ENCODE measurements at places on chromosomes 12 and 14.

GRCh38 chr12:11943919-11944700, 126.6 kb upstream of the BCL2L14 start:
- no peak for DNase-seq

DNA sequence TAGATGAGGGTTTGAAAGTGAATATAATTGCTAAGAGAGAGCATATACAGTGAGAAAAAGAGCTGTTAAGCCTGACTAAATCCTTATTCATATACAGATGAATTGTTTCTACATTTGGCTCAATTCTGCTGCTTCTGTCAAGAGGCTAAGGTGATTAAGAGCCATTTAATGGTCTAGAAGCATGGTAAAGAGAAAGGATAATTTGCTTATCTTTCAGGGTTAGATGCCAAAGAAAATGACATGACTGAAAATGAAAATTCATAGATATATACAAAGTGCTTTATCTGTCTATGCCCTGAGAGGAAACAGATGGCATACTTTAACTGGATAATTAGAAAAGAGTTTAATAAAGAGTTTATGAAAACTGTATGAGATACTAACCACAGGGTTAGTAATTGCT, 834.9 kb downstream of the SLC6A15 start:
- no peak for DNase-seq

- DNase-seq = no peak
These were observed 7.2 kb downstream of the ANKS1B start for GRCh38 chr12:99977550-99977949.

DNA sequence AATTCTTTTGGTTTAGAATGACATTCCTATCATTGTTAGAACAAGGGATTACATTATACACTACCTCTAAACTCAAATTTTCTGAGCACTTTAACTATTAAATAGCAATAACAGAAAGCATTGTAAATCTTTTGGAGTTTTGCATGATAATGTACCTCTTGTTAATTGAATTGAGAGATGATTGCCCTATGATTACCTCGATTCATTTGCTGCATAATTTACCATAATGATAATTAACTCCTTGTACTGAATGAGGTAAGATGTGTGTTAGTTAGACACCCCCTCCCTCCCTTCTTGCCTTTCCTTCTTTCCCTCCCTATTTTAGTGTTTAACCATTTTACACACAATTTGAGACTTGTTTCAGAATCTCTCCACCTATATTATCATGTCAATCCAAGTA, 469.2 kb downstream of the DIO2 start:
- DNase-seq = no peak

DNA sequence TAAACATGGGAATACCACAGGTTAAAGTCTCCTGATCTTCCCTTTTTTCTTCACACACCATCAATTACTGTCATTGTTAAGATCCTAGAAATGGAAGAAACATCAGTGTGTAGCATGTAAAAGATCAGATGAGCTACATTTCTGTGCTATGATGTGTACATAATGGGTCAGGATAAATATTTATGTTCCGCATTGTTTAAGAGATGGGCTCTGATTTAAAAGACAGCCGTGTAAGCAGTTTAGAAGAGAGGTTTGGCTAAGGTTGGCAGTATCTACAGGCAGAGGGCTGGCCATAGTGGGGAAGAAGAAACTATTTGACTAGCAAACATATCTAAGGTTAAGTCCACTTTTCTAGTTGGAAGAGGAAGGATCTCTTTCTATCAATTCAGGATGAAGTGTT, 49.4 kb downstream of the LRRC9 start:
- DNase-seq = no peak

DNA sequence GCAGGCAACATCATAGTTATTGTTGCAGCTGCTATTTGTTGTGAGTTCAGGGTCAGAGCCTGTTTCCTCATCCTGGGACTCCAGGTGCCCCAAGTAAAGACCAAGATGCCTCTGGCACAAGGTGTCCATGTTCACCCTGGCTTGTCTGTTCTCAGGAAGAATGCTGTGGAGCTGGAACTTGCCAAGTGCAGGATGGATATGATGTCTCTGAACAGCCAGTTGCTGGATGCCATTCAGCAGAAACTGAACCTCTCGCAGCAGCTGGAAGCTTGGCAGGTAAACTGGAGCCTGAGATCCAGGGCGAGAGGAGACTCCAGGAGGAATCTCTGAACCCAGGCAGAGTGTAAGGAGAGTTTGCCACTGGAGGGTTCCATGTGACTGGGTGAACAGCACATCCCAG, 26.8 kb downstream of the RAB35 start:
- no peak for DNase-seq

GRCh38 chr12:12017798-12018197, 52.9 kb upstream of the BCL2L14 start:
- no peak for DNase-seq

- no peak for DNase-seq
These were observed 48.6 kb downstream of the VEZT start for GRCh38 chr12:95266254-95266653.

- no peak for DNase-seq
These were observed 158.6 kb upstream of the CCND2 start for GRCh38 chr12:4114986-4115385.

GRCh38 chr12:92123780-92124688, 21.6 kb downstream of the BTG1 start:
- DNase-seq = peak; percentile 87

DNA sequence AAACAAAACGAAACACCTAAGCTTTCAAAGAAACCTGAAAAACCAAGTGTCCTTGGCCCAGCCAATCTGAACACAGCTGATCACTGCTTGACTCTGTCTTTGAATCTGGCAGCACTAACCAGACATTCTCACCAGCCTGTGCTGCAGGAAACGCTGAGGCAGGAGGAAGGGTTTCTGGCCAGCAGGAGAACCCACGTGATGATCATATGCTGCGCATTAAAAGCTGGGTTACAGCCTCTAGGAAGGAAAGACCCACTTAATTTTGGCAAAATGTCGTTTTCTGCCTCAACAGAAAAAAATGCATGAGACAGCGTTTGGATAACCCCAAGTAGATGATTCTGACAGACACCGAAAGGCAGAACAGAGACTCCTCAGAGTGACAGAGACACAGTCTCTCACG, 9.8 kb downstream of the APPL2 start:
- DNase-seq = peak; percentile 61

- DNase-seq = peak; percentile 39
These were observed 37.1 kb downstream of the USP15 start for GRCh38 chr12:62297321-62297720.

DNA sequence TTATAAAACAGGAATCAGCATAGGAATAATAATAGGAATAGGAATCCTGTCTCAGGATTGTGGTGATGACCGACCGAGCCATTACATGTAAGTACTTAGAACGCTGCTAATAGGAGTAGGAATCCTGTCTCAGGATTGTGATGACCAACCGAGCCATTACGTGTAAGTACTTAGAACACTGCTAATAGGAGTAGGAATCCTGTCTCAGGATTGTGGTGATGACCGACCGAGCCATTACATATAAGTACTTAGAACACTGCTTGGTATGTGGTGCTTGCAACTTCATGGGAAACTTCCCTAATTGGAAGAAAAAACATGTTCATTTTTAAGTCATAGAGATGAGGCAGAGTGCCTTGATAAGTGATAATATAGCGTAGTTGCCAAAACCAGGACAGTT, 30.0 kb downstream of the ELK3 start:
- no peak for DNase-seq

DNA sequence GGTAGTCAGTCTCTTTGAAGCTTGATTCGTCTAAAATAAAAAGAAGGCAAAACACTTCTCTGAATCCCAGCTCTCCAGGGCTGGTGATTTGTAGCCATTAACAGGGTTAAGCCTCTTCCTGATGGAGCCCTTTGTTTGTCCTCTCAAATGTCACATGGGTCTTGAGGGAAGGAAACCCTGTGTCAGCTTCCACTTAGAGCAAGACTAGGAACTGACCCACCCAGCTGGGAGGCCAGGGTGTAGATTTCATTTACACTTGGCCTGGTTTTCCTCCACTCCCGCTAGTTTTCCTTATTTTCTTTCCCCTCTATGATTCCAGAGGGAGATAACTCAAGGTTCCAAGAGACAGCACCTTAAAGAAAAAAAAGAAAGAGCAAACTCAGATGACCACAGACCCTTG, 230.5 kb upstream of the EGLN3 start:
- DNase-seq = no peak

GRCh38 chr14:91708795-91709194, 23.1 kb downstream of the CATSPERB start:
- DNase-seq = no peak

- DNase-seq = no peak
These were observed 199.6 kb upstream of the OTX2 start for GRCh38 chr14:57009585-57010515.

DNA sequence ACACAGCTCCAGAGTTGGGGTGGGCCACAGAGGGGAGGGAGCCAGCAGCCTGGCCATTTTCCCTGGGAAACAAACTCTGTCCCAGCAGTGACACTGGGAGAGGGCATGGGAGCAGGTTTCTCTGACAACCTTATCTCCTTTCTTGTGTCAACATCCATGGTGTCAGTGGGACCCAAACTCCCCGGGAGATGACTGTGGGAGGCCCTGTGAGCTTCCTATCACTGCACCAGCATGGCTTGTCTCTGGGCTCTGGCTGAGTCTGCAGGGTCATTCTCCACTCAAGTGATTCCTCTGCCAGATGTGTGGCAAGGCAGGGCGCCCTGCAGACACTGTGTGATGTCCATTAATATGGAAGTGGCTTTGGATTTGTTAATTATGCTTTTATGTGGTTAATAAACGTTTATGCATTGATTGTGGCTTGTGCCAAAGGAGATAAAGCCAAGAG, 10.1 kb downstream of the LRTM2 start:
- DNase-seq = no peak

GRCh38 chr14:100772607-100773165, 46.0 kb downstream of the DLK1 start:
- DNase-seq = no peak

DNA sequence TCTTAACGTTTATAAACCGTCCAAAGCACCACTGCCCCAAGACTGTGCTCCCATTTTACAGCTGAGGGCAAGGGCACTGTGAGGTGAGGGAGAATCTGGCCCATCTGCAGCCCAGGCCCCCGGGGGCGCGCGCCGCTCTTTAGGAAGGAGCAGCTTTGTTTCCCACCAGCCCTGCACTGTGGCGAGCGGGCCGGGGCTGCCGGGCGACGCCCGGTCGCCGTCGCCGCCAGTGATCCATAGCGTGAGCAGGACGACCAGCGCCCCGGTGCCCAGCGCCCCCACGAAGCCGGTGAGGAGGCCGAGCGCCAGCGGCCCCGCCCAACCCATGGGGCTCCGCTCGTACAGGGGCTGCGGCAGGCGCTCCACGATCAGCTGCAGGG, 34.6 kb downstream of the FIGNL2 start:
- DNase-seq = no peak

- DNase-seq = peak; percentile 55
These were observed 52.6 kb downstream of the SEC23A start for GRCh38 chr14:39050389-39050788.

DNA sequence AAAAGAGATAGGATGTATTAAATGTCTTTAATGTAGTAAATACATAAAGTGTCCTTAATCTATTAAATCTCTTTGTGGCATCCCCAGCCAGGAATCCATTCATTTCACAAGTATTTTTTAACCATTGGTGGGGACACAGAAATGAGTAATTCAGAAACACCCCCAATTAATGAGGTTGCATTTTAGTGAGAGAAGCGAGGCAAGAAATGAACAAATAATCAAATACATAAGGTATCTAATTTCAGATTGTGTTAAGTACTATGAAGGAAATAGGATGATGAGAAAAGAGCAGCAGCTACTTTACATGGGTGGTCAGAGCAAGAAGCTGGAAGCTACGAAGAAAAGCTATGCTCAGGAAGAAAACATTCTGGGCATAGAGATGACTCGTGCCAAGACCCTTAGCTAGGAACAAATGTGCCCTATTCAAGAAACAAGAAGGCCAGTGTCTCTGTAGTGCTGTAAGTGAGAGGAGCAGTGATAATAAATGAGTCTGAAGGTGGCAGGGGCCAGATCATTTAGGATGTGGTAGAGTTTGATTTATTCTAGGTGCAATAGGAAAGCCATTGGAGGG, 60.5 kb upstream of the IGF1 start:
- no peak for DNase-seq

- no peak for DNase-seq
These were observed 12.7 kb downstream of the MIPOL1 start for GRCh38 chr14:37210448-37210847.
